ENCODE measurements at places on chromosomes 5 and 9.

DNA sequence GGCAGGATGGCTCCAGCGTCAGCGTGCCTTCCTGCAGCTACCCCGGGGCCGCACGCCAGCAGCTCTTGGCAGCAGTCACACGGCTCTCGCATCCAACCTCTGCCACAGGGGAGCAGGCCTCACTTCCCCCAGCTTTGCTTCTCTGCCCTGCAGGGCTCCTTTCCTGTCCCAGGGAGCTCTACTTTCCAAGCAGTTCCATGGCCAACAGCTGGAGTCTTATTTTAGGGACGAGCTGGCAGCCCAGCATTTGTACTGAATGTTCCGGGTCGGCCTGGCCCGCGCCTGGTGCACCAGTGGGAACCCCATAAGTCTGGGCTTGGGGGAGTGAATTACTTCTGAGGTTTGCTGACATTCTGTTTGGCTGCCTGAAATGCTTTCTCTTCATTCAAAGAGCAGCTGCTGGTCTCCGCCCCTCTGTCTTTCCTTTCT lies 34.6 kb downstream of the GADD45G start:
- no peak for DNase-seq

DNA sequence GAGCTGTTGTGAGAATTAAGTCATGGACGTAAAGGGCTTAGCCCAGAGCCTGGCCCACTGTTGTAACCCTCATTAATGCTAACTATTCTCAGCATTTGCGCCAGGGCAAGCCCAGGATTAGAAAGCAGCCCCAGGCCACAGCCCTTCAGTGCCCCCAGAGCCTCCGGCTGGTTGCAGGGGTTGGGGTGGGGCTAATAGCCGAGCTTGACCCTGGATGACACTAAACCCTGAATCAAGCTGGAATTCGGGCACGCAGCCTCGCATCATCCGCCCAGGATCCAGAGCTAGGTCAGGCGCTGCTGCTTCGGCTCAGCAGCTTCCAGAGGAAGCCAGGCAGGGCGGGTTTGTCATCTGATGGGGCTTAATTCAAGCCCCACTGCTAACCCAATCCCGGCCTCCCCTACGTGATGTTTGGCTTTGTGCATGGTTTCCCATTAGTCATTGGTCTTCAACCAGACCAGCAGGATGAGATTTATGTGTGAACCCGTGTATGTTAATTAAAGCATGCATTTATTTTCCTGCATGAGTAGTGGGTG lies 1.2 kb upstream of the MEGF9 start:
- DNase-seq, result no peak

DNA sequence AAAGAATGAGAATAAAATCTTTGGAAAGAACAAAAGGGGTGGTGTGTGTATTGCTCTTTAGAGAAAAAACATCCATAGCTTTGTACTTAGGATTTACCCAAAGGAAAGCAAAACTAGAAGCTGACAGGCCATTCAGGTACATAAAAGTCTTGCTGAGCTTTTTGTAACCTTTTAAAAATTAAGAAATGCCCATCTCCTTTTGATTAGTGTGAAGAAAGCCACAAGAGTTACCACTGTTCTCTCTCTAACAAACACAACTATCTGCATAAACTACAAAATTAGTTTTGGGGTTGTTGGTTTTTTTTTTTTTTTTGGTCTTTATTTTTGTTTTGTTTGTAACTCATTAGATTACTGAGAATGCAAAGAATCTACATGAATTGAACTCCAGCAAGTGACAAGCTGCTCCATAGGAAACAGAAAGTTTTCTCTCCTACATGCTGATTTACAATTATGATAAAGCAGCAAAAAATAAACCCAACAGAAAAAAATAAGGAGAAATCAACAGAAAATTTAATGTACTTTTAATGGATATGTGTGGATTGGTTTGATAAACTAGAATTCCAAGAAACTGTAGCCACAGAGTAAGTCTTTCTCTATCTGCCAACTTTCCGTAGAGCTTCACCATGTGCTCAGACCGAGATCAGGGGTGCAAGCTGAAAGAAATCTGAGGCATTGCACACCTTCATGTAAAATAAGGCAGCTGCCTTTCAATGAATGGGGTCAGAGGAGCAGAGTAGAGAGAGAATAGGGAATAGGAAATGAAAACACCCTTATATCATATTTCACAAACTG lies 12.3 kb downstream of the BAAT start:
- no peak for DNase-seq

DNA sequence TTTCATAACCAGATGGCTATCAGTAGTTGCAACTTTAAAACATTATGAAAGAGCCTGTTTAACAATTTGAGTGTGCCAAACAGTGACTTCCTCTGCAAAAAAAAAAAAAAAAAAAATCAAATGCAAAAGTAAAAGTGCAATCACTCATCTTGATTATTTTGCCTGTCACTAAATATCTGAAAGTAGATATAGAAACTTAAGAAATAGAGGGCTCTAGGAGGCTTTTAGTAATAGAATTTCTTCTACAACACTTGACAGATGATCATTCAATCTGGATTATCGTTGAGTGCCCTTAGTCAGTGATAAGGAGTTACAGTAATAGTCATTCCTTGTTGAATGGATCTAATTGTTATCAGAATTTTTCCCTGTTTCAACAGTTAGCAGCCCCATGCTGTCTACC lies 101.8 kb downstream of the CETN3 start:
- no peak for DNase-seq

DNA sequence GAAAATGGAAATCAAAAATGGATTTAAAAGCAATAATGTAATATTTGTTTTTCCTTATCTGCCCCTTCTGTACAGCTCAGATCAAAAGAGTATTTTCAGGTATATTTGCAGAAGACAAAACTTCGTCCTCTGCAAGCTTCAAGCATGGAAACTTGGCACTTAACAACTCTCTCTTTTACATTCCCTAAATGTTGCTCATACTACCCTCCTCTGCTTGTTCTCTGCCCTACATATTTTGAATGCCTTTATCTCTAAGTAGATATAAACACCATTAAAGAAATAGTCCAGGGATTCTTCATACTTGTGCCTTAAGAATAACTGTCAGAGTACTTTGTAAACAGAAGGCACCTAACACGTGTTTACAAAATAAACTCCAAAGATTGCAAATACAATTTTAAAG lies 19.2 kb upstream of the SMC2 start:
- DNase-seq, result no peak

- no peak for DNase-seq
Observed at GRCh38 chr9:20205821-20206220, 416.5 kb downstream of the MLLT3 start.

DNA sequence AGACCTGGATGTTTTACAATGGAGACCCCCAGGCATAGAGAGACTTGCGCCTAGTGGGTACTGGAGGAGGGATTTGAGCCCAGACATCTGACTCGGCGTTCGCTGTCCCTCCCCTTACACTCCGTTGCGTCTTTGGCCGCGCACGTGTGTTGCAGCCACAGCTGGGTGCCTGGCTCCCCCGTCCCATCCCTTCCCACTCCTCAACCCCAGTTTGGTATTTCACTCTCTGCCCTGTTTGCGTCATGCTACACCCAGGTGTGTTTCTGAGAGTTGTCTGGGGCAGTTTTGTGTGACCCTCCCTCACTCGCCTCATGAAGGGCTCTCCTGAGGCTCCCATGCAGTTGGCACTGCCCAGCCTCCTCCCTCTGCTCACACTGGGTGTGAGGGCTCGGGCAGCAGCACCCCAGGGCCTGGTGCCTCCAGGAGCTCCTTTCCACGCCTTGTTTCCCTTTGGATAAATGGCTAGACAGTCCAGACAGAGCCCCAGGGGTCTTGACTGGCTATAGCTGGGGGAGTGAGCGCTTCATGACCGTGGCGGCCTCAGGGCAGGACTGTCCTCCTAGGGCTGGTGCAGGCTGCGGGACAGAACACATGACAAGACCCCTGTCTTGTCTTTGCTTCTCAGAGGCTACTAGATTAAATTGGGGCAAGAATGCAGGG lies 13.6 kb downstream of the TCF7 start:
- DNase-seq, result no peak
